Naive thymus-derived CD8-positive, alpha-beta T cell (primary cell): ENCODE measurements at places on chromosomes 11 and 22. TPM values are rescaled to one million over a fixed set of nuclear protein-coding genes. Genes with fewer than 3 reads are reported as not detected.
A peak's percentile ranks its signal among the peaks of the same experiment; 100 is the strongest.

PRAME gene
- not detected for total RNA-seq

RIN1 gene
- 8.0 TPM for total RNA-seq

PHLDA2 gene
- 0.69 TPM for total RNA-seq

SCN3B gene
- not detected for total RNA-seq

GPR137 gene
- total RNA-seq, result 33.3 TPM

OR52H1 gene
- not detected for total RNA-seq

MCAM gene
- total RNA-seq, result 0.55 TPM

EHBP1L1 gene
- total RNA-seq, result 108 TPM

MS4A2 gene
- total RNA-seq, result not detected

POLD3 gene
- total RNA-seq, result 14.9 TPM

OR51B4 gene
- not detected for total RNA-seq

OR8D4 gene
- not detected for total RNA-seq

DNA sequence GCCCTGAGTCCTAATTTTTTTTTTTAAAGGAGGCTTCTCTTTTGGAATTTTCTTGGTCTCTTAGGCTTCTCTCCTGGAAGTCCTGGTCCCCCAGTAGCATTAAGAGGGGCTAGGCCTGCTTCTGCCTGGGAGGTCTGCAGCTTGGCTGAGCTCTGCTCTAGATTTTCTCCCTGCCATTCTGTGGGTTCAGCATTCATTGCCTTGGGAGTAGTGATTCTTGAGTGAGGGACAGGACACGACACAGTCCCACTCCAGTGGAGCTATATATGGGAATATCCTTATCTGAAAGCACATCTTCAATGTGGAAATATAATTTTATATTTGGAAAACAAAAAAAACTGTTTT, 3.7 kb downstream of the IGSF22 start:
- H3K27ac ChIP-seq, result peak overlapping the region; percentile 88
- no peaks in the 10 kb centered on the region for H3K36me3 ChIP-seq
- DNase-seq, result no peak
- H3K27me3 ChIP-seq, result no peaks in the 10 kb centered on the region

GRCh38 chr11:69035946-69036340, 12.8 kb upstream of the TPCN2 start:
- no peaks in the 10 kb centered on the region for H3K4me1 ChIP-seq
- H3K27ac ChIP-seq, result no peak overlapping the region
- H3K27me3 ChIP-seq, result peaks cover 15% of the 10 kb centered on the region
- no peak for DNase-seq

GRCh38 chr22:27391092-27391770, 410.3 kb downstream of the MN1 start:
- H3K36me3 ChIP-seq, result no peaks in the 10 kb centered on the region
- no peak overlapping the region for H3K4me3 ChIP-seq
- no peak overlapping the region for H3K27ac ChIP-seq
- no peak for DNase-seq
- no peaks in the 10 kb centered on the region for H3K4me1 ChIP-seq
- H3K27me3 ChIP-seq, result peaks cover 20% of the 10 kb centered on the region

GRCh38 chr11:61874377-61874809, 17.0 kb downstream of the FADS3 start:
- H3K36me3 ChIP-seq, result no peaks in the 10 kb centered on the region
- H3K4me1 ChIP-seq, result peaks cover 7% of the 10 kb centered on the region
- no peak for DNase-seq
- no peaks in the 10 kb centered on the region for H3K27me3 ChIP-seq
- no peak overlapping the region for H3K27ac ChIP-seq

GRCh38 chr22:47355388-47355725, 592.9 kb downstream of the TBC1D22A start:
- peaks cover 46% of the 10 kb centered on the region for H3K27me3 ChIP-seq
- no peaks in the 10 kb centered on the region for H3K4me1 ChIP-seq
- no peak for DNase-seq
- no peak overlapping the region for H3K4me3 ChIP-seq
- no peak overlapping the region for H3K27ac ChIP-seq

- H3K27ac ChIP-seq, result no peak overlapping the region
- H3K4me1 ChIP-seq, result no peaks in the 10 kb centered on the region
- no peak for DNase-seq
Observed at GRCh38 chr11:119974051-119974450, 163.9 kb downstream of the TRIM29 start.

GRCh38 chr11:102139081-102139498, 28.8 kb downstream of the YAP1 start:
- H3K27me3 ChIP-seq, result peaks cover 10% of the 10 kb centered on the region
- H3K36me3 ChIP-seq, result no peaks in the 10 kb centered on the region
- H3K4me3 ChIP-seq, result no peak overlapping the region
- H3K4me1 ChIP-seq, result no peaks in the 10 kb centered on the region

- H3K27ac ChIP-seq, result peak overlapping the region; percentile 47
- no peak for DNase-seq
- H3K36me3 ChIP-seq, result peaks cover 29% of the 10 kb centered on the region
- H3K4me3 ChIP-seq, result peak overlapping the region; percentile 29
- no peaks in the 10 kb centered on the region for H3K27me3 ChIP-seq
- peaks cover 33% of the 10 kb centered on the region for H3K4me1 ChIP-seq
Observed at GRCh38 chr11:75301131-75301530, 50.3 kb downstream of the ARRB1 start.

- no peak overlapping the region for H3K4me3 ChIP-seq
- H3K36me3 ChIP-seq, result no peaks in the 10 kb centered on the region
- H3K27ac ChIP-seq, result no peak overlapping the region
- no peaks in the 10 kb centered on the region for H3K4me1 ChIP-seq
- DNase-seq, result no peak
Observed at GRCh38 chr11:15216678-15217077, 102.0 kb downstream of the INSC start.

GRCh38 chr11:90447618-90448017, 224.8 kb upstream of the CHORDC1 start:
- peaks cover 6% of the 10 kb centered on the region for H3K4me1 ChIP-seq
- H3K27me3 ChIP-seq, result no peaks in the 10 kb centered on the region
- DNase-seq, result no peak
- no peak overlapping the region for H3K4me3 ChIP-seq
- H3K36me3 ChIP-seq, result no peaks in the 10 kb centered on the region
- no peak overlapping the region for H3K27ac ChIP-seq

DNA sequence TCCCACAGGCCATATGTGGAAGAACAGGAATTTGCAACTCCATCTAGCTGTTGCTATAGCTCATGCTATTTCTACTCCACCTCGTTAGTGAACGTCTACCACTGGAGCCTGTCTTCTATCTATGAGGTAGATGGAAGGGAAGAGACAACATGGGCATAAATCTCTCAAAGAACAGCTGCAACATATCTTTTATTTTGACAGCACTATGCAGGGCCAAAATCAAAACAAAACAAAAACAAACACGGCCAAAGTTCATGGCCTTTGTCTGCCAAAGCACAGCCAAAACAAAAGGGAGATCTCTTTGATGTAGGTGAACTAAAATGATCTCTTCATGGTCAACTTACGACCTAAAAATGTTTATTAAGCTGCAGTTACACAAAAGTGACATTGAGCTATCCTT, 215.2 kb upstream of the MPPED2 start:
- H3K36me3 ChIP-seq, result no peaks in the 10 kb centered on the region
- no peaks in the 10 kb centered on the region for H3K4me1 ChIP-seq
- no peak overlapping the region for H3K27ac ChIP-seq
- DNase-seq, result no peak
- no peak overlapping the region for H3K4me3 ChIP-seq
- peaks cover 4% of the 10 kb centered on the region for H3K27me3 ChIP-seq

DNA sequence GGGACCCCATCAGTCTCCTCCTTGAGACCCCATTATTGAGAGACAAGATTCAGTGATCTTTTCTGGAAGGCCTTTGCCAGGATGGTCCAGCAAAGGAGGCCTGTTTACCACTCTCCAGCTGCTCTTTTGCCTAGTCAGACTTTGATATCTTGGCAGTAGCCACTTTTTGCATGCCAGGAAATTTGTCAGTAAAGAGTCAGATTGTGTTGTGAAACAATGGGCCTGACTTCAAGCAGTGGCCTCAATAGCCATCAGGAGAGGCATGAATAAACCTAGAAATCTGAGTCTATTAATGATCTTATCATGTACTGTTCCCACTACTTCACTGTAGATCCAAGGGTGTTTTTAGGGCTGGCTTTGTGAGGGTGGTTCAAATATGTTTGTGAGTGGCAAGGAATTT, 479.4 kb downstream of the JRKL start:
- no peak overlapping the region for H3K4me3 ChIP-seq
- no peak overlapping the region for H3K27ac ChIP-seq
- no peaks in the 10 kb centered on the region for H3K4me1 ChIP-seq
- no peaks in the 10 kb centered on the region for H3K36me3 ChIP-seq
- DNase-seq, result no peak

GRCh38 chr22:49738006-49738405, 89.7 kb downstream of the BRD1 start:
- H3K27ac ChIP-seq, result no peak overlapping the region
- peaks cover 35% of the 10 kb centered on the region for H3K27me3 ChIP-seq
- DNase-seq, result no peak
- no peak overlapping the region for H3K4me3 ChIP-seq
- peaks cover 5% of the 10 kb centered on the region for H3K36me3 ChIP-seq

GRCh38 chr11:102467080-102467708, 14.6 kb upstream of the TMEM123 start:
- peaks cover 41% of the 10 kb centered on the region for H3K4me1 ChIP-seq
- peak overlapping the region; percentile 3 for H3K27ac ChIP-seq
- no peaks in the 10 kb centered on the region for H3K27me3 ChIP-seq
- no peak for DNase-seq
- H3K36me3 ChIP-seq, result no peaks in the 10 kb centered on the region

DNA sequence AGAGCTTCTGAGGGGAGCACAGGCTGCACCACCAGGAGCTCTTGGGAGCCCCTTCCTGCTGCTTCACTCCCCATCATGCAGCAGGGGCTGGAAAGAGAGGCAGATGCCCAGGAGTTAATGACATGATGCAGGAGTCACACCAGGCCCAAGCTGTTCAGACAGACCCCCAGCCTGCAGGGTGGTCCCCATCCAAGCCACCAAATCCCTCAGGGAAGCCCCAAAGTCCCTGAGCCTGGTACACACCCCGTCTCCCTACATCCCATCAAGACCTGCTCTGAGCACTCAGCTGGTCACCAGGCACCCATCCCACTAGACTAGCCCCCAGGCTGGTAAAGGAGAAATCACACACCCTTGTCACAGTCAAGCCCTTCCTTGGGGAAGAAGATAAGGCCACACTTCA, 11.3 kb downstream of the CYB561A3 start:
- no peak overlapping the region for H3K27ac ChIP-seq
- no peaks in the 10 kb centered on the region for H3K27me3 ChIP-seq
- peaks cover 4% of the 10 kb centered on the region for H3K36me3 ChIP-seq
- no peak overlapping the region for H3K4me3 ChIP-seq
- DNase-seq, result no peak

DNA sequence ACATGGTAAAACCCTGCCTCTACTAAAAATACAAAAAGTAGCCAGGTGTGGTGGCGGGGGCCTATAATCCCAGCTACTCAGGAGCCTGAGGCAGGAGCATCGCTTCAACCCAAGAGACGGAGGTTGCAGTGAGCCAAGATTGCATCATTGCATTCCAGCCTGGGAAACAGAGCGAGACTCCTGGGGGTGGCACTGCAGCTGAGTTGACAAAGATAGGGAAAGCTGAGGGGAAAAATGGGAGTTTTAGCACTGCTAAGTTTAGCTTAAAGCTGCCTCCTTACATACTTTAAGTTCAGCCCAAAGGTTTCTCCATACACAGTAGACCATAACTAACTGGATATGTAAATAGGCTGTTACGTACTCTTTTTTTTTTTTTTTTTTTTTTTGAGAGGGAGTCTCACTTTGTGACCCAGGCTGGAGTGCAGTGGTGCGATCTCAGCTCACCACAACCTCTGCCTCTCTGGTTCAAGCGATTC, 9.0 kb upstream of the USP28 start:
- DNase-seq, result no peak
- no peaks in the 10 kb centered on the region for H3K4me1 ChIP-seq
- H3K36me3 ChIP-seq, result peaks cover 4% of the 10 kb centered on the region
- H3K27me3 ChIP-seq, result no peaks in the 10 kb centered on the region

GRCh38 chr11:107704451-107704850, 7.4 kb downstream of the SLN start:
- H3K27ac ChIP-seq, result no peak overlapping the region
- H3K27me3 ChIP-seq, result peaks cover 29% of the 10 kb centered on the region
- no peak for DNase-seq
- H3K4me1 ChIP-seq, result no peaks in the 10 kb centered on the region
